ENCODE measurements at places on chromosomes 12 and 14. TPM values are rescaled to one million over a fixed set of nuclear protein-coding genes. Genes with fewer than 3 reads are reported as not detected.

GRCh38 chr12:58481811-58482210 lies 438.5 kb downstream of the LRIG3 start:
- no peak for DNase-seq

C12orf50 gene
- not detected for total RNA-seq

- DNase-seq: no peak
Measured at GRCh38 chr12:42846782-42847181, 257.2 kb upstream of the PRICKLE1 start.

DNA sequence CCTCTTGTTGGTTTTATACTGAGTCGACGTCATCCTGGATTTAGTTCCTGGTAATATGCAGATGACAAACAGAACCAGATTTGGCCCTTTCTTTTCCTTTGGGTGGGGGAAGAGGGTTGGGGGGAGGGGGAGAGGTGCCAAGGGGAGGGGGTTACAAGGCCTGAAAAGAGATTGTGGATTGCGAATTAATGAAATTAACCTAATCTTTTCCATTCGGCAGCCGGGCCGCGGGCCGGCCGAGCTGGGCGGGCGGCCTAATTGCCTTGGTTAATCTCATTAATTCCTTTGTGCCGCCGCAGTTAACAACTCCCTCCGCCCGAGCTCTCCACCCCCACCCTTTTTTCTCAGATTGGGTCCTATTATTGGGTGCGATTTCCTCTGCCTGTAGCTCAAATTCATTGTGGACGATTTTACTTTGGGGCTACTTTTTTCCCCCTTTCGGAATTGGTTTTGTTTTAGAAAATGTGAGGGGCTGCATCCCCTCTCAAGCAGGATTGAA lies 387 bp upstream of the GSC start:
- no peak for DNase-seq

DNA sequence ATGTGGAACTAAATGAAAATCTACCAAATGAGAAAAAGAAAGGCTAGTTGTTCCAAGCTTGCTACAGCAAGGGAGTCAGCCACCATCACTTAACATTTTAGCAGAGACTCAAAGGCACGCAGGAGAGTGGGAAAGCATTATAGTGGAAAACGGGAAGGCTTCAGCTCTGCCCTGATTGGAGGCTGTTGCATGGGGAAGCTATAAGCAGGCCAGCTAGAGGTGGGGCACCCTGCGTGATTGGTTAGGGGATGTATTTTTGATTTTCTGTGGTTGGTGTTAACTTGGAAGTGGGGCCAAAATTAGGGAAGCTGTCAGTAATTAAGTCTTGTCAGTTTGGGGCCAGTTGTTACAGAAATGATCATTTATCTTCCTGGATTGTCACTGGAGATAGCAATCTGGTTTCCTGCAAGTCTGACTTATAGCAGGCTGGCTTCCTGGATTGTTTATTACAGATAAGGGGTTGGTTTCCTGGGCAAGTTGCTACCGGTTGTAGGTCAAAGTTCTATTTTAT lies 93.9 kb downstream of the FAR2 start:
- DNase-seq: no peak

- no peak for DNase-seq
Measured at GRCh38 chr12:25771041-25771440, 187.4 kb upstream of the RASSF8 start.
